Esophagus squamous epithelium (tissue), 5 donors: ENCODE measurements at places on chromosomes 6 and 20.

DNA sequence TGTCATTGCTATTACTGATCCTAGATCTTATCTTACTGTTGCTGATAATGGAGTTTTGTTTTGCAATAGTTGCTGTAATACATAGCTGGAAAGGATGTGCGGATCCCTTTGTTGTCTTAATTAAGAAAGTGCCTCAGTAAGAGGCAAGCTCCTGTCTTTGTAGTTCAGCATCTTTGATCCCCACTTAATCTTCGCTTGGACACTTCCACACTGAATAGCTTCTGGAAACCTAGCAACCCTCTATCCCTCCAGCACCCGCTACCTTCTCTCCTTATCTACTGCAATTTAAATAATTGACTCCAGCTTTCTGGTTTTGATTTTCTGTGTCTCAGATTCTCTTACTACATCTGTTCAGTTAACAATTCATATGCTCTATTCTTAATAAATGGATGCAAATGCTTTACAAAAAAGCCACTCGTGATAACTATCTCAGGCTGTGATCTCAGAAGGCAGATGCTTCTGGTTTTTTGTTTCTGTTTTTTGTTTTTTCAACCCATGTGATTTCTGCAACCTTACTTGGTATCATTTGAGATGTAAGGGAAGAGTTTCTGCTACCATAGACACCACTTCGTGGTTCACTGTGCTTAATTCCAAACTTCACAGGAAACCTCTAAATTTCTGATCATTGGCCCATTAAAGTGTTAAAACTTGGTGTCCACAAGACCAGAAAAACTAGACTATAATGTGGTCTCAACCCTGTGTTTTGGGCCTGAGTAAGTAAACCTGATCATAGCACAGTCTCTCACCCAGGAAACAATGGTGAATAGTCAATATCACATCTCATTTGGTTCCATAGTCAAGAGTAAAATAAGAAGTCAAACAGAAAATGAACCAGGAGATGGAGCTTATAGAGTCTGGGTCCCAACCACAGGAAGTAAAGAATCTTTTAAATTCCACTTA, 352.1 kb upstream of the SOX4 start:
- DNase-seq, result no peak

- DNase-seq, result no peak
Observed at GRCh38 chr6:89209457-89209856, 7.7 kb downstream of the GABRR1 start.

DNA sequence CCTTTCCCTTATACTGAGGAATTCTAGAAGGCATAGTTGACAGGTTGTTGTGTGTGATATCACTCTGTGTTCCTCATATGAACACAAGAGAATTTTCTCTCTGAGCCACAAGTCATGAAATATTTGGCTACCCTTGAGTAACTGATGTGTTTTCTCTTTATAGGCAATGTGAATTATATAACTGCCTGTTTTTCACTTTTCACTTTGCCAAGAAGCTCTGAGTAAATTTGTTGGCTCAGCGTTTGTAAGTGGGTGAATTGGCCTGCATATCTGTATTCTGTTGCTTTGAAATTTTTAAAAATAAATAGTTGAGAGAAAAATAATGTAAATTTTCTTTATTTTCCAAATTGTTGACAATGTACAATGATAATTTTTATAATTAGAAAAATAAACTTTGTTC, 5.2 kb upstream of the BTBD9 start:
- DNase-seq, result no peak

DNA sequence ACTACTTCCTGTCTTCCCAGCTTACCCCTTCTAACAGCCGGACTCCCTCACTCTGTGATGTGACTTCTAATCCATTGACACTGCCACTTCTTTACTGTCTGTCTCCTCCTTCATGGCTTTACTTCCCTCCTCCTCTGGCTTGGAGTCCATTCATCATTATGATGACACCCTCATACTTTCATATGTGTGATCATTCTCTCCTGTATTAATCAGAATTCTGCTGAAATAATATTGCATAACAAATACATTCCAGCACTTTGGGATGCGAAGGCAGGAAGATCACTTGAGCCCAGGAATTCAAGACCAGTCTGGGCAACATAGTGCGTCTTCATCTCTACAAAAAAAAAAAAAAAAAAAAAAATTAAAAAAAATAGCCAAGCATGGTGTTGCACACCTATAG, 147.9 kb upstream of the BTBD3 start:
- no peak for DNase-seq

DNA sequence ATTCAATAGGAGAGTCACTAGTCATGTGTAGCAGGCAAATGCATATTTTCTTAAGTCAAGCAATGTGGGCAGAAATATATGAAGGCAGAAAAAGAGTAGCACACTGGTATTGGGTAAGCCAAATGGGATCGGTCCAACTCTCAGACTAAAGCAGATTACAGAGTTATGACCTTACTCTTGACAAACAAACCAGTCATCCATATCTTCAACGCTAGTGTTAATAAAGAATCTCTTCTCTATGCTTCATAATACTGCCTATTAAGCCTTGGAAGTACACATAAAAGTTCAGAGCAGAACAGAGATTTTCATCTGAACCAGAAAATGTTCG, 320.2 kb upstream of the JARID2 start:
- no peak for DNase-seq
